ENCODE measurements at places on chromosomes 5 and 9.

GRCh38 chr5:59069438-59070079, 486.7 kb downstream of the RAB3C start:
- DNase-seq: no peak

GRCh38 chr9:125996791-125997190, 249.6 kb downstream of the PBX3 start:
- DNase-seq: no peak

DNA sequence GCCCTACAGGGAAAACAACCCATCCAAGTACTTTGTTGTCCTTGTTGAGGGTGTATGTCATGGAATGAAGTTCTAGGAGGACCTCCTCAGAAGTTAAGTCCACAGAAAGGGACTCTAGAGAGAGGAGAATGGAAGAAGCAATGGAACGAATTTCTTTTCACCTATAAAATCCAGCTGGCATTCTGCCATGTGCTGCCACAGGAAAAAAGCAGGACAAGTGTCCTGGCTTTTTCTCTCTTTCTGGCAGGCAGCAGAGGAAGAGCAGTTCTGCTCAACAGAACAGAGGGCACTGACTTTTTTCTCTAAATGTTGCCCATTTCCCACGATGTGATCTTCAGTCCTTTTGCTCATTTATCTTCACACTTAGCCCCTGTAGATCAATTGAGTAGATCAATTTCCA, 240.8 kb downstream of the MCTP1 start:
- DNase-seq: peak; percentile 14

DNA sequence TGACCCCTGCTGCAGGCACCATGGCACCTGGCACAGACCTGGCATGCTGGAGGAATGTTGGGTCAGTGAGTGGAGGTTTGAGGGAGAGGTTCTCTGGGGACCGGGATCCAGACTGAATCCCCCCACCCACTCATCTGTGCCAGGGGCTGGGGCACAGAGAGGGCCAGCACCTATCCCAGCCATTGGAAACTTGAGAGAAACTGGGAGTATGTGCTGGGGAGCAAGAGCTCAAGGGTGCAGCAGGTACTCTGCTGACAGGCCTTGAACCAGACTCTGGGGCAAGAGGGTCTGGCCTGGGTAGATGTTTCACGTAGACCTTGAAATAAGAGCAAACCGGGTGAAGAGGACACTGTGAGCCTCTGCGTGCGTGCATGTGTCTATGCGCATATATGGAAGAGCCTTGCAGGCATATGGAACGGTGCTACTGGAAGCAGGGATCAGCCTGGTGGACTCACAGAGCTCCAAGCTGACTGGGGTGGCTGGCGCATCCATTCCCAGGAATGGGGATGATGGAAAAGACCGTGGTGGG, 8.8 kb downstream of the FGF18 start:
- no peak for DNase-seq

- no peak for DNase-seq
These were observed 402.3 kb upstream of the CHD1 start for GRCh38 chr5:99331061-99331460.

- no peak for DNase-seq
These were observed 42.0 kb downstream of the ARHGEF28 start for GRCh38 chr5:73668017-73668416.

GRCh38 chr5:172713113-172713808, 57.7 kb downstream of the DUSP1 start:
- peak; percentile 13 for DNase-seq

DNA sequence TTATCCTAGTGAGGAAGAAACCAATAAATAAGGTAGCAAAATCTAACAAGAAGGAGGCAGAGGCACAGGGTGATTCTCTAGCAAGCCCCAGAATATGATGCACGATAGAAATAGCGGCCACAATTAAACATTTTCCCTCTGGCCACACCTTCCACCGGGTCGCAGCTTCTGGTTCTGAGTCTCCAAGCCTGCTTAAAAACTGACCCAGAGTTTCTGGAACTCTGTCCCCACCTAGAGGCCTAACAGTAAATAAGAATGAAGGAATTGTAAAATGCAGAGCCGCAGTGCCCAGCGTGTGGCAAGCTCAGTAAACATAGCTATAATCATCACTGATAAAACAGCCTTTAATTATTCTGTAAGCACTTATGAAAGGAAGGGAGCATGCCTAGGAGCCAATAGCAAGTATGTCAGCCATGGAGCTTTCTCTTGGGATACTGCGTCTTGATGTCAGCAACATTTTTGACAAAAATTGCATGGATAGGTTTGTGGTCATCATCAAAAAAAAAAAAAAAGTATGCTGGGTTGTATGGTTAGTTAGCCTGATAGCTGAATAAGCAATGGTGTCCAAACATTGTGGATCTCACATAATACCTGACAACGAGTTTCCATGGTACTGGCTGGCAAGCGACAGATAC, 465.5 kb downstream of the DNAH5 start:
- DNase-seq: no peak

DNA sequence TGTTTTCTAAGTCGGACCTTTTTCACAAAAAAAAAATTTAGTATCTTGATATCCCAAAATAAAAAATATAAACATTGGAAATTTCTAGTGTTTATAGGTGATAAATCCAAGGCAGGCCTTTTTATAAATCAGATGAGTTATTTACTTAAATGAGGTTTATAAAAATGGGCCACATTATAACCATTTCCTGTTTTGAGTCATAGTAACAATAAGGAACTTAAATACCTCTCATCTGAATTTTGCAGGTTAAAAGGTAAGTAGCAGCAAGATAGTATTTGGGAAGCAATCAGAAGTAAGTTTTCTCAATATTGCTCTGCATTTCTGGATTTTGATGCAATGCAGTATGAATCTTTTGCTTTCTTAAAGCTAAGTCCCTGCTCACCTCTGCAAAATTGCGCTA, 3.9 kb downstream of the SPTAN1 start:
- DNase-seq: no peak

DNA sequence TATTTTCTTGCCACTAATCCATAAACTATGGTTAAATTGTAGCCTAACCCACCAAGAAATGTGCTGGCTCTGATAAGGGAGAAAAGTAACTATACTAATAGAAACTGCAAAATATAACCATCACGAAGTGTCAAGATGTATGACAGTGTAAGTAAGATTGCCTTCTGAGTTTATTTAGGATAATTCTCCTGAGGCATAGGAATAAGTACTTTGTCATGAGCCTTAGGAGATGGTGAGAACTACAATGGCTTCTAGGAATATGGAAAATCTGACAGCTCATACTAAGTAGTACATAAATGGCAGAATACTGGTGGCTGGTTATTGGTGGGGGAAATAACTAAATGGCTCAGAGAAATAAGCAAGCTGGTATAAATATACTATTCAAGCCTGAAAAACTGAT, 543.9 kb downstream of the PRR16 start:
- DNase-seq: no peak

GRCh38 chr9:16062542-16063240, 509.8 kb downstream of the CCDC171 start:
- DNase-seq: no peak

- no peak for DNase-seq
These were observed 92.9 kb downstream of the SPATA31D1 start for GRCh38 chr9:82081496-82081895.

GRCh38 chr9:96450613-96451528, 902 bp downstream of the HABP4 start:
- peak; percentile 28 for DNase-seq

- DNase-seq: no peak
These were observed 108.2 kb downstream of the AUH start for GRCh38 chr9:91253488-91253887.

GRCh38 chr9:89677702-89678395, 73.0 kb downstream of the GADD45G start:
- DNase-seq: peak; percentile 94

DNA sequence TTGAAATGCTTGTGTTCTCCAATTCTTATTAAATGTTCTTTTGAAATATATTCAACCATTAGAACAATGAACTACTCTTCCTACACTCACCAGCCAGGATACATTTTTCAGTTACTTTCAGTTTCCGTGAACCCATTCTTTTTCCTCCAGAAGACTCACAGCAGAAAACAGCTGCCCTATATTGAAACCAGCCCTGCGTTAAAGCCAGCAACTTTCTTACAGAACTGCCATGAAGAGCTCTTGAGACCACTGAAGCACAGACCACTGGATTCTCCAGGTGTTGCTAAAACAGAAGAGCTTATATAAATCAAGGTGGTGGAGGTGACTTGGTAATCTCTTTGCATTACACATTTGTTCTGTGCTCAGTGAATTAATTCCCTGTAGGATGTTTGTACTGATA, 365.9 kb upstream of the C9orf72 start:
- no peak for DNase-seq

DNA sequence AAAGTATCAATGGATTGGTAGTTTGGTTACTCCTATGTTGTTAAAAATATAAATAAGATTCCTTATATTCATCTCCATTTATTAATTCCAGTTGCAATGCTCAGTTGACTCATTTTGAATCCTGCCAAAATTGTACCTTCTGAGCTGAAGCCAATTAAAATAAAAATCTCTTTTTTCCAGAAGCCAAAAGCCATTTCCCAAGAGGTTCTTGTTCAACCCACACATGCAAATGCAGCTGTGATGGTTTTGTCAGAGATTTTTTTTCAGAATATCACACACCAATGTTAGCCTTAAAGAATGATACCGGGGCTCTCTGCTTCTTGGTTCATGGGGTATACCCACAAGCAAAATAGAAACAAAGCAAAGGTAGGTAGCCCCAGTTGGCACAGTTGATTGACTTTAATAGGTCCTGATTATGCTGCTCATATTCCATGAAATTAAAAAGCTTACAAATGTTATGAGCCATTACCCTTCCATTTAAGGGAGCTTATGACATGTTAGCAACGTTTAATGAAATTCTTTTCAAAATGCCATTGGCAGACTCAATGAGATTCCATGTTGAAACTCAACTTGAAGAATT, 208.0 kb downstream of the SGCD start:
- DNase-seq: no peak

DNA sequence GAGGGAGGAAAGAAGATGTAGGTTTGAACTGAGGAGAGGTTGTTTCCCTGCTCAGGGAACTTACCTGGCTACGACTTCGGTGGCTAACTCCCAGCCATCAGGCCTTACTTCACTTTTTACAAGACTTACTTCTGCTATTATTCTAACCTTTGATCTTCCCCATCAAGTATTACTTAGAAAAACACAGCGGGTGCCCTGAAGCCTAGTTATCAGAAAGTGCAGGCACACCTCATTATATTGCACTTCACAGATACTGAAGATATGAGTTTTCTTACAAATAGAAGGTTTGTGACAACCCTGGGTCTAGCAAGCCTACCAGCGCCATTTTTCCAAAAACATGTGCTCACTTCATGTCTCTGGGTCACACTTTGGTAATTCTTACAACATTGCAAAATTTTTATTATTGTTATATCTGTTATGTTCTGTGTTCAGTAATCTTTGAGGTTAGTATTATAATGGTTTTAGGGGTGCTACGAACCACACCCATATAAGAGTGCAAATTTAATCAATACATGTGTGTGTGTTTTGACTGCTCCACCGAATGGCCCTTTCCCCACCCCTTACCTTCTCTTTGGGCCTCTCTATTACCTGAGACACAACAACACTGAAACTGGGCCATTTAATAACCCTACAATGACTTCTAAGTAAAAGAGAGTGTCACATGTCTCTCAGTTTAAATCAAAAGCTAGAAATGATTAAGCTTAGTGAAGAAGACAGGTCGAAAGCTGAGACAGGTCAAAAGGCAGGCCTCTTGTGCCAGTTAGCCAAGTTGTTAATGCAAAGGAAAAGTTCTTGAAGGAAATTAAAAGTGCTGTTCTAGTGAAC, 2102.7 kb upstream of the WWC1 start:
- no peak for DNase-seq

DNA sequence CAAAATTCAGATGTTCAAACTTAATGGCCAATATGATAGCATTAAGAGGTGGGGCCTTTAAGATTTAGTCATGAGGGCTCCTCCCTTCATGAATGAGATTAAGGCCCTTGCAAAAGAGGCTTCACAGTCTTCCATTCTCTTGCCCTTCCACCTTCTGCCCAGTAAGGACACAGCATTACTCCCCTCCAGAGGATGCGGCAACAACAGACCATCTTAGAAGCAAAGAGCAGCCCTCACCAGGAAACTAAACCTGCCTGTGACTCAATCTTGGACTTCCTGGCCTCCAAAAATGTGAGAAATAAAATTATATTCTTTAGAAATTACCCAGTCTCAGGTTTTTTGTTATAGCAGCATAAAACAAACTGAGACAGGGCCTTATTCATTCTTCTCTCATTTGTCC, 8.2 kb downstream of the AP3B1 start:
- no peak for DNase-seq

DNA sequence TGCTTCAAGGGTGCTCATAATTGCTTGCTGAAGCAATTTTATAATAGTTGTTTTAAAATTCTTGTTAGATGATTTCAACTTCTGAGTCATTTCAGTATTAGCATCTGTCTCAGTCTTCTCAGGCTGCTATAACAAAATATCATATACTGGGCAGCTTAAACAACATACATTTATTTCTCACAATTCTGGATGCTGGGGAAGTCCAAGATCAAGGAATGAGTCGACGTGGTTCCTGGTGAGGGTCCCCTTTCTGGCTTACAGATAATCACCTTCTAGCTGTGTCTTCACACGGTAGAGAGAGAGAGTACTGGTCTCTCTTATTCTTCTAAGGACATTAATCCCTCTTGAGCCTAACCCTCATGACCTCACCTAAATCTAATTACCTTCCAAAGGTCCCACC, 160.4 kb downstream of the SIL1 start:
- DNase-seq: no peak

DNA sequence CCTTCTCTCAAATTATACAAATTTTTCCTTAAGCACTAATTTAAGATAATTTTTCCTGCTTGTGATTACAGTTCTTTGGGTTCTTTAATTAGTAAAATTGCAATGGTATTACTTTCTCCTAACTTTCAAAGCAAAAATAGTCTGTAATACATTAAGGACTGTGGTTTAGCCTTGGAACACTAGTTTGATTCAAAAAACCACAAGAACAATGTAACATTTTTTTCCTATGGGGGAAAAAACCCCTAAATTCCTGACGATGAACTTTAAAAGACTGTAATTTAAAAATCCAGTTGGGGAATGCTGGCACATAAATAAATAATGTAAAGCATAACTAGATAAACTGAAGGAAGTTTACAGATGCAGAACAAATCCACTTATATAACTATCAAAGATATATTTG, 65.3 kb downstream of the CDC14B start:
- no peak for DNase-seq

- DNase-seq: no peak
These were observed 135.3 kb upstream of the RPS23 start for GRCh38 chr5:82413302-82414040.

GRCh38 chr5:37774912-37775483, 64.8 kb downstream of the GDNF start:
- peak; percentile 43 for DNase-seq

GRCh38 chr5:137181667-137182066, 317.5 kb downstream of the SPOCK1 start:
- no peak for DNase-seq

- DNase-seq: no peak
These were observed 214.1 kb downstream of the SMARCA2 start for GRCh38 chr9:2229109-2229721.

DNA sequence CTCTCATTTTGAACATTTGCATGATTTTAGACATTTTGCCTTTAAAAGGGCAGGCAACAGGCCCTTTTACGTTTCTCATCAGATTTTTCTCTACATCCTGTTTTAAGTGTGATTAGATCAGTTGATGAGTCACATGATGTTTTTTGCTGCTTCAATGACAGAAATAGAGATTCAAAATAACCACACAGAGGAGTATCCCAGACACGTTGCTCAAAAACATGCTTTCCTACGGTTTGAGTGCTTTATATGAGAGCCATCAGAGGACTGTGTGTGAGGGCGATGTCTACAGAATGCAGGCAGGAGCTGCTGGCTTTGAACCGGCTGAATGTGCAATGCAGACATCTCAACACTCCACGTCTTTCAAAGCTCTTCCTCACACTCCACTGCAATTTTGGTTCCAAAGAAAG, 42.1 kb downstream of the OTULIN start:
- DNase-seq: no peak

Measured in HAP-1 (cell line).